ENCODE measurements at places on chromosomes 12 and 14. TPM values are rescaled to one million over a fixed set of nuclear protein-coding genes. Genes with fewer than 3 reads are reported as not detected.

DNA sequence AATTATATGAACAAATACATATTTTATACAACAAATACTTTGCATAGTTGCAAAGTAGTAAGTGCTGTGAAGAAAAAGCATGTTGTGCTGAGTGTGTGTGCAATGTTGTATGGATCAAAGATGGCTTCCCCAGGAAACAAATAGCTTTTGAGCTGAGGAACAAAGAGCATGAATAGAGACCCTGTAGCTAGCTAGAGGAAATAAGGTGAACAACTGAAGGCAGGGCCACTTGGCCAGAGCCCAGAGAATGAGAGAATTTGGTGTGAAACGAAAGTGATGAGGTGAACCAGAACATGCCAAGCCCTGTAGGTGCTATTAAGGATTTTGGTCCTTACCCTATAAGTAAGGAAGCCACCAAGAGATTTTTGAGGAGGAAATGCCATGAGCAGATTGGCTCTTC, 17.1 kb downstream of the DYRK2 start:
- no peaks in the 10 kb centered on the region for H3K27me3 ChIP-seq
- H3K4me1 ChIP-seq: peaks cover 62% of the 10 kb centered on the region
- no peak for DNase-seq
- H3K27ac ChIP-seq: peak overlapping the region; percentile 27
- H3K4me3 ChIP-seq: peak overlapping the region; percentile 13

DNA sequence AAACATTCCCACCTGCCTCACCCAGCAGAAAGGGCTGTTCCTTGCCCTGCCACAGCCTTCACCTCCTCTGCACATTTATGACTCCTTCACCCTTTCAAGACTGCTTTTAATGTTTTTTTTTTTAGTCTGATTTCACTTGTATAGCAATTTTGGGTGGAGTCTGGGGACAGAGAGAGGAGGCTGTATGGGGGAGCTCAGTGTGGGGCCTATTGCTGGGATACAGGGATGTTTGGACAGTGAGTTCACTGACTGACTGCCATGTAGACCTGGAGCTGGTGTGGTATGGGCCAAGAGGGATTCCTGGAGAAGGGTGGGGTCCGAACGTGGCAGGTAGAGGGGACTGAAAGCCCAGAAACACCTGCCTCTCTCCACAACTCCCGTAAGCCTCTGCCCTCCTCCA, 1.9 kb upstream of the KRT85 start:
- H3K4me1 ChIP-seq: no peaks in the 10 kb centered on the region
- H3K27me3 ChIP-seq: peaks cover 40% of the 10 kb centered on the region
- H3K4me3 ChIP-seq: no peak overlapping the region
- H3K36me3 ChIP-seq: peaks cover 1% of the 10 kb centered on the region

GRCh38 chr12:49111206-49111605, 559 bp upstream of the LMBR1L start:
- H3K4me1 ChIP-seq: peaks cover 32% of the 10 kb centered on the region
- H3K4me3 ChIP-seq: peak overlapping the region; percentile 99
- no peaks in the 10 kb centered on the region for H3K27me3 ChIP-seq
- peak overlapping the region; percentile 100 for H3K27ac ChIP-seq
- no peak for DNase-seq

- peak overlapping the region; percentile 65 for H3K4me3 ChIP-seq
- H3K27me3 ChIP-seq: peaks cover 4% of the 10 kb centered on the region
- H3K4me1 ChIP-seq: peaks cover 16% of the 10 kb centered on the region
- H3K27ac ChIP-seq: no peak overlapping the region
Observed at GRCh38 chr14:99602788-99603415, 1.1 kb downstream of the CCDC85C start.

- no peaks in the 10 kb centered on the region for H3K36me3 ChIP-seq
- peaks cover 40% of the 10 kb centered on the region for H3K4me1 ChIP-seq
- H3K27ac ChIP-seq: peak overlapping the region; percentile 96
- no peak for DNase-seq
- peak overlapping the region; percentile 94 for H3K4me3 ChIP-seq
Observed at GRCh38 chr12:4320497-4320852, 538 bp upstream of the TIGAR start.

GRCh38 chr12:131644481-131644880, 66.4 kb upstream of the SFSWAP start:
- no peaks in the 10 kb centered on the region for H3K4me1 ChIP-seq
- H3K27me3 ChIP-seq: peaks cover 9% of the 10 kb centered on the region
- no peak for DNase-seq
- no peak overlapping the region for H3K27ac ChIP-seq

GRCh38 chr12:112342587-112342986, 39.6 kb downstream of the HECTD4 start:
- H3K27me3 ChIP-seq: no peaks in the 10 kb centered on the region
- no peak overlapping the region for H3K4me3 ChIP-seq
- peaks cover 42% of the 10 kb centered on the region for H3K4me1 ChIP-seq
- no peak for DNase-seq
- no peaks in the 10 kb centered on the region for H3K36me3 ChIP-seq

- DNase-seq: no peak
- H3K27me3 ChIP-seq: no peaks in the 10 kb centered on the region
- H3K36me3 ChIP-seq: no peaks in the 10 kb centered on the region
- peaks cover 77% of the 10 kb centered on the region for H3K4me1 ChIP-seq
- peak overlapping the region; percentile 87 for H3K27ac ChIP-seq
- peak overlapping the region; percentile 85 for H3K4me3 ChIP-seq
Observed at GRCh38 chr14:91354221-91354916, 63.3 kb downstream of the CCDC88C start.

GRCh38 chr14:28703482-28703881, 63.1 kb upstream of the FOXG1 start:
- H3K4me3 ChIP-seq: no peak overlapping the region
- no peak for DNase-seq
- no peaks in the 10 kb centered on the region for H3K36me3 ChIP-seq
- H3K27me3 ChIP-seq: no peaks in the 10 kb centered on the region
- H3K27ac ChIP-seq: no peak overlapping the region

APOF gene
- not detected for total RNA-seq

RHEBL1 gene
- 21.9 TPM for total RNA-seq

C12orf54 gene
- total RNA-seq: not detected

ADAMTS20 gene
- not detected for total RNA-seq

CIDEB gene
- 20.2 TPM for total RNA-seq

TAS2R7 gene
- not detected for total RNA-seq

GPX2 gene
- not detected for total RNA-seq

NRXN3 gene
- total RNA-seq: not detected
